WERI-Rb-1 (cell line): ENCODE measurements at places on chromosomes 5 and 9.
A peak's percentile ranks its signal among the peaks of the same experiment; 100 is the strongest.

DNA sequence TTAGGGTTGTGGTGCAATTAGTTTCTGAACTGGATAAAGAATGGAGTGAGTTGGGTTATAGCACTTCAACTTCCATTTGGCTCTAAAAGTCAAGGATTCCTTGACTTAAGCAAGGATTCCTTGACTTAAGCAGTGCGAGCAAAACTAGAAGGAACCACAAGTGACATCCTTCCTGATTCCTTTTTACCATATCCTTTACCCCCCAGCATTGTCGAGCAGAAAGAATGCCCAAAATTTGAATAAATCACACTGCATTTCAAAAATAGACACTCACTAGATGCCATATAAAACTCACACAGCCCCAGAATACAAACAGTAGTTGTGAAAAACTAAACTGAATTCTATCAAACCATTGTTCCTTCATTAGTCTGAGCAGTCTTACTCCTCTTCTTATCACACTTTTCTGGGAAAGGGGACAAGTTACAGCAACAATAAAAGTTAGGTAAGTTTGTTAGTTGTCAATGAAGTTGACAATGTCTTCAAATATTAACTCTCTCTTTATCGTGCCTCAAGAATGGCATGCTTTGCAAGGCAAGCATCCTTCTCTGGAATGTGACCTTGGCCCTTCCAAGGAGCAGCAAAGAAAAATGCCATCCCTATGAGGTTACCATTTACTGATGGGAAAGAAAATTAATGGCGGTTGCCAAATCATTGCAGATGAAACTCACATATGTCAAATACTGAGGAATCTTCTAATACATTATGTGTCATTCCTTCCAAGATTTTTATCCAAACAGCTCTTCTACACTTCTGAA is 273.3 kb upstream of the ANKRD55 start:
- DNase-seq = no peak

GRCh38 chr5:110321117-110321516 is 405.4 kb downstream of the TMEM232 start:
- no peak for DNase-seq

DNA sequence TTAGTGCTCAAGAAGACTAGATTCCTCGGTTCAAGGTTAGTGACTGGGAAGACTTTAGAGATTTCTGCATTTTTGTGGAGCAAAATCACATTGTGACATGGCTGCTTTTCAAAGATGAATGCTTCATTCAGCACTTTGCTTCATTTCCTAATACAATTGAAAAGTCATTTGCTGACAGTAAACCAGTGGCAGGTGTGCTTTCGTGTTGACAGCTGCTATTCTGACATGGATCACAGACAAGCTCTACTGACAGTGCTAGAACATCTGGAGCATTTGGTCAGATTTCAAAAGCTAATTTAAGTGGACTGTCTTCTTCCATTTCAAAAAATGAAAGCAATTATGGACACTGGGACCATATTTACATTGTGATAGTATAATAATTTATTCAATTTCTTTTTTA is 1060.1 kb downstream of the PTPRD start:
- DNase-seq = no peak

DNA sequence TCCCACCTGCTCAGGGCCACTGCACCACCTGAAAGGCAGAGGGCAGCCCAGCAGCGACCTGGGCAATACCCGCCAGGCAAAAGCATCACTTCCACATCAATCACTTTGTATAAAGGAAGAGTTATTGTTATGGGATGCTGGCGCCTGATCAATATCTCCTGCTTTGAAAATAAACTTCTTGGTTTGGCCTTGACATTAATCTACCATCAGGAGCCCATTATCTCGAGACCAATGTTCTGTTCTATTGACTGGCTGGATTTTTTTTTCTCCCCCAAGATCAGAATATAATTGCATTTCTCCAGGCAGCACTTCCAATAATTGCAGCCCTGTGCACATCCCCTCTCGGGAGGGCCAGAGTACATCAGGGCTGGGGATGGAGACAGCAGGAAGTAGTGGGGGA is 44.4 kb upstream of the SAP30L start:
- DNase-seq = no peak

- no peak for DNase-seq
Measured at GRCh38 chr9:121648799-121649198, 2.6 kb upstream of the DAB2IP start.

- no peak for DNase-seq
Measured at GRCh38 chr9:16316456-16316855, 554.0 kb downstream of the BNC2 start.

DNA sequence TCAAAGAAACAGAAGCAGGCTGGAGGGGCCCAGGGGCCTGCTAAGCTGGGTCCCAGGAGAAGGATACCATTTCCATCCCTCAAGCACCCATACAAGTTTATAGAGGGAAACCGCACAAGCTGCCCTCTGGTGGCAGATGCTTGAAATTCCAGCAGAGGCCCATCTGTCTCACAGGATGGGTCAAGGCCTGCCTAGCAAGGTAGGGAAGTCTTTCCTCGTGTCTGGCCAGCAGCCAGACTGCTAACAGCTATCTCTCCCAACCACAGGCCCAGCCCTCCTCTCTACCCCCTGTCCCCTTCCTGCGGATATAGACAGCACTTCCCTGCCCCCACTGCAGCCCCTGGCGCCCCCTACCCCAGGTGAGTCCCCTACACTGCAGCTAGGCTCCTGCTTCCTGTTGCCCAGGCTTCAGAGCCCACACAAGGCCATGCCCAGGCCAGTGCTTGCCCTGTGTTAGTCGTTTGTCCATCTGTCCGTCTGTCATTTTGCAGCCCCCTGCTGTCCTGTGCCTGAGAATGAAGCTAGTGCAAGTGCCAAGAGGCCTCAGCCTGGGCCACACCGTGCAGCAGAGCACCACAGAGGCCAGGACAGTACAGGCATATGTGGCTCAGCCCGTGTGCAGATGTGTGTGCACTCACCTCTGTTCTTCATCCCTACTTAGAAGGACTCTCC is 26.2 kb downstream of the TCF7 start:
- DNase-seq = peak; percentile 72

- no peak for DNase-seq
Measured at GRCh38 chr9:4581861-4582565, 80.1 kb upstream of the PLPP6 start.

GRCh38 chr5:85484982-85485574 is 1100.4 kb upstream of the EDIL3 start:
- no peak for DNase-seq

GRCh38 chr9:135075234-135076142 is 12.0 kb upstream of the OLFM1 start:
- peak; percentile 87 for DNase-seq

DNA sequence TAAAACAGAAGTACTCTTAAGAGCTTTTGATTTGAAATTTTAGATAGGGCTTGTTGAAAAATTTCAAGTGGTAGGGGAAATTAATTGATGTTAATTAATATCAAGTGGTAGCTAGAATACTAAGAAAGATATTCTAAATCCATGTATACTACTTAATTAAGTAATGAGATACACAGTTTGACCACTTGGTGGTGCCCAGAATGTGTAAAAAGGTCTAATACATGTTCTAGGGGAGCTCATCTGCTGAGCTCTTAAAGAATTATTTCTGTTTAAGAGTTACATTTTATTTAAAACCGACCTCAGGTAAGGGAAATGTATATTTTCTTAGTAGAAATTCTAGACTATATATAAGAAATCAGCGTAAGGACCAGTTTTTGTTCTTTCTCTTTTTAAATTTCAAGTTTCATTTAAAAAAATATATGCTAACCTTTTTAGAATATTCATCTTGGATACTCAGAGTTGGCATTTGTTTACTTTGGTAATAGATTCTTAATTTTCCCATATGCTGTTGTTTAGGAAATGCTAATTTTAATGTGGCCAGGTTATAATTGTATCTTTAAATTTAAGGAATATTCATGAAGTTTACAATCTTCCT is 61.5 kb downstream of the LNPEP start:
- peak; percentile 24 for DNase-seq

DNA sequence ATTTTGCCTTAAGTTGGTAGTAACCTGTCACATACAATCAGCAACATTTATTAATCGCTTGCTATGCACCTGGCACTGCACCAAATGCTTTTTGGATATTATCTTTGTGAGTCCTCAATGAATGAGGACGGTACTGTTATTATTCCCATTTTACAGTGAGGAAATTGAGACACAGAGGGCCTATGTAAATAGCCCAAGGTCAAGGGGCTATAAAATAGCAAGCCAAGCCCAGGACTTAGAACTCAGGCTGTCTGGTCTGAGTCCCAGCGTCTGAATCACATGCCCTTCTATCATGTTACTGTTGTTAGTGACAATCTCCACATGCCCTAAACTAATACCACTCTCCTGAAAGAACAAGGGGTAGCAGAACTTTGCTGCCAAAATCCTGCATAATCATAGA is 60.0 kb downstream of the ERAP1 start:
- no peak for DNase-seq

GRCh38 chr5:952597-953271 is 55.9 kb upstream of the NKD2 start:
- no peak for DNase-seq

- no peak for DNase-seq
Measured at GRCh38 chr5:131792896-131793295, 3.9 kb downstream of the FNIP1 start.

GRCh38 chr5:79420248-79420647 is 93.7 kb downstream of the HOMER1 start:
- DNase-seq = no peak

DNA sequence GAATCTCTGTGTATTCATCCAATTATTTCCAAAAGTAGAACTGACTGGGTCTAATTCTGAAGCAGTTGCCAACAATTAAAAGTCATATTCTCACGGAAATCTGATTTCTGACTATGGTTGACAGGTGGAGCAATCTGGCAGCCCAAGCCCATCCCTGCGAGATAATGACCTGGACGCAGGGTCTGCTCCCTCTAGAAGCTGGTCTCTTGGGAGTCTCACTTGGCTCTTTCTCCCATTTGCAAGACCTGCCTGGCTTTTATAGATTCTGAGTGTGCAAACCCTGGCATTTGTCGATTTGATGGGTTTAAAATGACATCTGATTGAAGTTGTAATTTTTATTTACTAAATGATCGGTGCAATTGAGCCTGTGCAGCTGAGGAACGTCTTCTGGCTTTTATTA is 49.4 kb upstream of the NEURL1B start:
- no peak for DNase-seq

GRCh38 chr5:112418659-112419163 is 366 bp downstream of the EPB41L4A start:
- DNase-seq = no peak

DNA sequence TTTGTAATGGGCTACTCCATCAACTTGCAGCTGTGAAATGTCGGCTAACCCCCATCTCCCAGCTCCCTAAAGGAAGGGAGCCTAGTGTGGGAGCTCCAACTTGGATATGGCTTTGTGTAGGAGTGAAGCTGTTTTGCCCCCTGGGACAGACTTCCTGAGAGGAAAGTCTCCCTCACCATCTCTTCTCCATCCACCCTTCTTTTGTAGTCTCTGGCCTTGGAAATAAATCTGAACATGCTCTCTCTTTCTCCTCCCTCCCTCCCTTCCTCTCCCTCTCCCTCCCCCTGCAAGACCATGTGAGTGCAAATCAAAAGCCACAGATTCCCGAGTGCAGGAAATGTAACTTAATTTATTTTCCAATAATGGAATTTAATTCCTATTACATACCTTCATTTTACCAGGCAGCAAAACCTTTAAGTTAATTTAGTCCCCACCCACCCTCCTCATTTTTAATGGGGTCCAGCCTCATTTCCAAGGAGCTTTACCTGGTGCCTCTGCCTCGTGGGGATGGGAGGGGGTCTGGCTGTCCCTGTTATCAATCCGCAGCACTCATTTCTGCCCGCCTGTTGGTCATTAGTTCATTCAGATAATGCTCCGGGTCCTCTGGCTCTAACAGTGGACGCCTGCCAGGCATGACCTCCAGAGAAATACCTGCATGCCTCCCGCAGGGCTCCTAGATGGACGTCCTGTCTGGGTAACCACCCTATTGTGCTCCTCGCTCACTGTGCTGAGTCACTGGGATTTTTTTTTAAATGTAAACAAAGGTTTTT is 122.9 kb upstream of the TAF11L2 start:
- DNase-seq = no peak

- no peak for DNase-seq
Measured at GRCh38 chr5:41416336-41416735, 94.1 kb downstream of the PLCXD3 start.

- DNase-seq = no peak
Measured at GRCh38 chr9:117286245-117286644, 128.6 kb downstream of the ASTN2 start.

DNA sequence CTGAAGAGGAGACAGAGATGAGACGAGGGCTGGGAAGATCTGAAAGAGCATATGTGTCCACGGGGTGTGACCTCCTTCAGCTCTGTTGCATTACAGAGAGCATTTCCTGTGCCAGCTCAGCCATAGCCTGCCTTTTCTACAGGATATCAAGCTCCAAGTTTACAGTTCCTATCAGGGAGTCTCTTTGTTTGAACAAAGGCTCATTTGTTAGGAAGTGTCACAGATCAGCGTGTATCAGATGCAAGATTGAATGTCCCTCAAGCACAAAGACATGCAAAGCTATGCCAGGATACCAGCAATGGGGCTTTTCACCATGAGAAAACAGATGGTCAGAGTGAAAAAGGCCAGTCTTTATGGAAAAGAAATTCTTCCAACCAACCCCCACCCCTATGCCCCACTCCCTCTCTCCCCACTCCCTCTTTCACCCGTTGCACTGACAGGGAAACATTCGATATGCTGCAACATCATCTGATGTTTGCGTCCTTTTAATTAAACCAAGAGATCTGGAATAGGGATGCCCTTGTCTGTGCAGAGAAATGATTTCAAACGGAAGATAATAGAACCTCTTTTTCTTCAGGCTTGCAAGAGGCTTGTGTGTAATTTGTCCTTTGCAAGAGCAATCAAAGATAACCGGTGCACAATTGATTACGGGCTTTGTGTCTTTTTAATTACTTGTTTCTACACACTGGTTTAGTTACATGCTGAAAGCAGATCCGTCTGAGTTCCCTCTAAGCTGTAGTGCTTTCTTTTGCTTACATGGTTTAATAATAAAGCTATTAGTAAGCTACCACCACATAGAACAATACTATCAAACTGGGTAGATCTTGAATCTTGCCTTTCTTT is 263.1 kb upstream of the RGMB start:
- no peak for DNase-seq

- no peak for DNase-seq
Measured at GRCh38 chr9:136218271-136218670, 13.3 kb upstream of the LHX3 start.

- DNase-seq = no peak
Measured at GRCh38 chr9:134773842-134774241, 106.8 kb upstream of the FCN2 start.

DNA sequence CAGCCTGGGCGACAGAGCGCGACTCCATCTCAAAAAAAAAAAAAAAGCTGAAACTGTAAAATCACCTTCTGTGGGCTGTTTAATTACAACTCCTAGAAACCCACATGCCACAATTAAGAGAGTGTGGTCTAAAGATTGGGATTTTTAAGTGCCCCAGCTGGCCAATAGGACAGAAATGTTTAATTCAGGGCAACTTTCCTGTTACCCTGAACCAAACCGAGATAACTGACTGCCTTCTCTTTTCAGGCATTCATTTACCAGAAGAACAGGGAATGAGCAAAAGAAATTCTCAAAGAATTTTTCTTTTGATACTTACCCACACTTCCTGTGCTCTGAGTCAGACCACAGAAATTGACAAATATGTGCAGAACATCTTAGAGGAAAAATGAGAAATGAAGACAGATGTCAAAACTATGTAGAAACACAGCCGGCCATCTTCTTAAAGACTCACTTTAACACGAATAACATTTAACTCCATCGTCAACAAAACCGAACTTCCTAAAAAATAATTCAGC is 221.3 kb upstream of the DAPK1 start:
- no peak for DNase-seq

- DNase-seq = no peak
Measured at GRCh38 chr5:77379558-77380061, 112.5 kb downstream of the WDR41 start.

GRCh38 chr5:148827723-148828122 is 1.3 kb downstream of the ADRB2 start:
- DNase-seq = no peak
